Thymus (tissue), 14 donors: ENCODE measurements at places on chromosomes 11 and 22. TPM values are rescaled to one million over a fixed set of nuclear protein-coding genes. Genes with fewer than 3 reads are reported as not detected.

Gene KIRREL3
- total RNA-seq = 0.14 TPM

Gene ROBO3
- total RNA-seq = 4.5 TPM

Gene TIGD3
- total RNA-seq = 1.0 TPM

Gene UPK3A
- 0.47 TPM for total RNA-seq

Gene OR56A1
- total RNA-seq = not detected

Gene ALX4
- 0.05 TPM for total RNA-seq

Gene MMP12
- 10.8 TPM for total RNA-seq

Gene CD248
- 3.0 TPM for total RNA-seq

Gene NXPE4
- total RNA-seq = not detected

Gene FOSL1
- total RNA-seq = 0.14 TPM

Gene RNF215
- 6.4 TPM for total RNA-seq

Gene LGALS12
- total RNA-seq = 0.71 TPM

Gene SLCO2B1
- total RNA-seq = 13.0 TPM

Gene OR8D1
- total RNA-seq = not detected

DNA sequence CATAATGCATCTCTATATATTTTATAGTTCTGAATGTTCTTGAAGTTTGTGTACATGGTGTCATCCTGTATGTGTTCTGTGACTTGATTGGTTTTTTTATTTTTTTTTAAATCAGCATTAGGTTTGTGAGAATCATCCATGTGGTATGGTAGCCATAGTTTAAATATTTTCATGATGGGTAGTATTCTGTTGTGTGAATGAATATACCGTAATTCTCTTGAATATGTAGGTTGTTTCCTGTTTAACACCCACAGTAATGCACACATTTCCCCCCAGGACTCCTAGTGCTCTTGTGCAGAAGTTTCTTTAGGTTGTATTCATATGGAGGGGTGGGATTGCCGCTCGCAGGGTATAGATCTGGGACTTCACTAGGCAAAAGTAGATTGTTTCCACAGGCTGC lies 2.0 kb downstream of the PACS1 start:
- H3K27me3 ChIP-seq = no peaks in the 10 kb centered on the region
- DNase-seq = no peak
- H3K27ac ChIP-seq = no peak overlapping the region
- H3K4me3 ChIP-seq = peak overlapping the region; percentile 48

DNA sequence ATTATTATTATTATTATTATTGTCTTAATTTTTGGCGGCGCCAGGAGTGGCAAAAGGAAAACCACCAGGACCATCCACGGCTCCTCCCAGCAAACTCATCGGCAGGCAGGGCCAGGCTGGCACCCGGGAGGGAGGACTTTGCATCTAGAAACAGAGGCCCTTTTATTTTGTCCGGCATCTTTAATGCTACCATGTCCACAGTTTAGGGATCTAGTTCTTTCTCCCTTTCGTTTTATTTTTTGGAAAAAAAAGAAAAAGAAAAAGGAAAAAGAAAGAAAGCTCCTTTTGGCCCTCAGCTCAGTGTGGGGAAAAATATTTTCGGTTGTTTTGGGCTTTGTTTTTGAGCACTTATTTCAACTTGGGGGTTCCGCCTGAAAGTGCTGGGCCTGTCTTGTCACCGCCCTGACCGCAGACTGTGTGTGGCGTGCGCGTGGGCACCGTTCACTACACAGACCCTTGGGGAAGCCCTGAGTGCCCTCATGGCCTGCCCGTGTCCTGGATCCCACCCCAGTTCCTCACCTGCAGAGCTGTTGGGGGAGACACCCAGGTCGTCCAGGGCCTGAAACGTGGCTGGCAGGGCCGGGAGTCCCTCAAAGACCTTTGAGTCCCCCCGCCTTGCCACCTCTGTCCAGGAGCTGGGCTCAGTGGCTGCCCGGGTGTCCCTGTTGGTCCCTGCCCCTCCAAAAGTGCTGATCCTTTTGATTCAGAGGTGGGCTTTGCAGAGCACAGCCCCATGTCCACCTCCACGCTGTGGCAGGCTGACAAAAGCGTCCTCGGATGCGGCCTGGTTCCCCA lies 69.1 kb upstream of the PPARA start:
- no peak overlapping the region for H3K27ac ChIP-seq
- no peak overlapping the region for H3K4me3 ChIP-seq
- peaks cover 6% of the 10 kb centered on the region for H3K36me3 ChIP-seq
- DNase-seq = no peak

- no peak for DNase-seq
- no peaks in the 10 kb centered on the region for H3K36me3 ChIP-seq
- no peak overlapping the region for H3K4me3 ChIP-seq
- no peaks in the 10 kb centered on the region for H3K4me1 ChIP-seq
These were observed 398.1 kb upstream of the API5 start for GRCh38 chr11:42913731-42914130.

DNA sequence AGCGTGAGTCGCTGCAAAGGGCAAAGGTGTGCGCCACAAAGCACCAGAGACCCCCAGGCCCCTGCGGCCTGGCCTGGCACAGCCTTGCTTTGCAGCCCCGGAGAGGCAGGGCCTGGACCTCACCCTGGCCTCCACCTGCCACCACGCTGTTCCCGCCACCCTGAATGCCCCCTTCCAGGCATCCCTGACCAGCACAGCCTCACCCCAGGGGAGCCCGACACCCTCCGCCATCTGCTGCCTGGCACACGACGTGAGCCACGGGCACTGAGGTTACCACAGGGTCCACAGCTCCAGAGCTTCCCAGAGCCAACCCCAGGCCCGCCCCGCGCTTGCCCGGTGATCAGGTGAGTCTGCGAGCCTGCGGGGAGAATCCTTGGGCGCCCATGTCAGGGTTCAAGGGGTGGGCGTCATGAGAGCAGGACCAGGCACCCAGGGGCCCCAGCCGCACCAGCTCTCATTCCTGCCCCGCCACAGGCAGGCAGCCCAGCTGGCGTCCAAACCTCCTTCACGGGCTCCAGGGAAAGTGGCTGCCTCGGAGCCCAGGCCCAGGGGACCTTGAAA lies 171.3 kb downstream of the BRD1 start:
- no peak overlapping the region for H3K27ac ChIP-seq
- peaks cover 27% of the 10 kb centered on the region for H3K4me1 ChIP-seq
- DNase-seq = no peak
- peaks cover 3% of the 10 kb centered on the region for H3K36me3 ChIP-seq
- H3K4me3 ChIP-seq = peak overlapping the region; percentile 45

DNA sequence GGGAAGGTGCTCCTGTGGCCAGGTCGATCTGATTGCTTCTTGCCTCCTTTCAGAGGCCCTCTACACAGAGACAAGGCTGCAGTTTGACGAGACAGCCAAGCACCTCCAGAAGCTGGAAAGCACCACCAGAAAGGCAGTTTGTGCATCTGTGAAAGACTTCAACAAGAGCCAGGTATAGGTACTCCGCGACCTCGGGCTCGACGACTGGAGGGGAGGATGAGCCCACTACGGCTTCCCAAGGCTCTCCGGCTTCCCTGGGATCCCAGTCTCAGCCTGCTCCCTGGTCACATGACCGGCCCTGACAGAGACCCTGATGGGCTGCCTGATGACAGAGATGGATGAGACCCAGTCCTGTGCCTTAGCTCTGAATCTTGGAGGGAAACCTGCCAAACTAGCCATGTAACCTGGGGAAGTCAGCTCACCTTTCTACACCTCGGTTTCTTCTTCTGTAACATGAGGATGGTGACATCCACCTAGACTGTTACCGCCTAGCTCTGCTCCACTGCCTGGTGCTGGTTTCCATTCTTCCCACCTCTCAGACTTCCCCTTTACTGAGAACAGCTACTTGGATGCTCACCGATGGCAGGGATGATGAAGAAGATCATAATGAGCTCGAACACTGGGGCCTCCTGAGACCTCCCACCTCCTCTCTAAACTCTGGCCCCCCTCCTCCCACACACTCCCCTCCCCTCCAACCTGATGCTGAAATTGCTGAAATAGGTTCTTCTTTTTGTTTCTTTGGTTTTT lies 8.9 kb downstream of the RIBC2 start:
- no peaks in the 10 kb centered on the region for H3K4me1 ChIP-seq
- no peaks in the 10 kb centered on the region for H3K27me3 ChIP-seq
- no peak for DNase-seq
- H3K4me3 ChIP-seq = no peak overlapping the region
- H3K27ac ChIP-seq = no peak overlapping the region

DNA sequence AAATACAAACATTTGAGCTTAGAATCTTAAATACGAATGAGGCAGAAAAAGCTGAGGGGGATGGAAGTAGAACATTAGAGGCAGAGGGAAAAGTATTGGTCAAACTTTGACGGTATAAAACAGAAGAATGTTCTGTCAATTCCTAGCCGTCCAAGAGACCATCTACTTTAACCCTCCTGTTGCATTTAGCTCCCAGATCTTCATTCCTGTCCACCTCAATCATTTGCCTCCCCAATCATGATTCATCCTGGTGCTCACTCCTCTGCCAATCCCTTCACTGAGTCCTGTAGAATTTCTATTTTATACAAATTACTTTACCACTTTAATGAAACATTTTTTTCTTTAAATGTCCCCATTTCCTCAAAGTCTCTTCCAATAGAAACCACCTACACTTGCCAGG lies 28.2 kb downstream of the C2CD3 start:
- no peak for DNase-seq
- H3K4me1 ChIP-seq = no peaks in the 10 kb centered on the region
- H3K27me3 ChIP-seq = no peaks in the 10 kb centered on the region
- H3K36me3 ChIP-seq = peaks cover 15% of the 10 kb centered on the region

GRCh38 chr11:100240025-100240539 lies 447.0 kb upstream of the ARHGAP42 start:
- no peak overlapping the region for H3K27ac ChIP-seq
- DNase-seq = no peak
- no peaks in the 10 kb centered on the region for H3K36me3 ChIP-seq
- H3K27me3 ChIP-seq = no peaks in the 10 kb centered on the region
- no peak overlapping the region for H3K4me3 ChIP-seq

DNA sequence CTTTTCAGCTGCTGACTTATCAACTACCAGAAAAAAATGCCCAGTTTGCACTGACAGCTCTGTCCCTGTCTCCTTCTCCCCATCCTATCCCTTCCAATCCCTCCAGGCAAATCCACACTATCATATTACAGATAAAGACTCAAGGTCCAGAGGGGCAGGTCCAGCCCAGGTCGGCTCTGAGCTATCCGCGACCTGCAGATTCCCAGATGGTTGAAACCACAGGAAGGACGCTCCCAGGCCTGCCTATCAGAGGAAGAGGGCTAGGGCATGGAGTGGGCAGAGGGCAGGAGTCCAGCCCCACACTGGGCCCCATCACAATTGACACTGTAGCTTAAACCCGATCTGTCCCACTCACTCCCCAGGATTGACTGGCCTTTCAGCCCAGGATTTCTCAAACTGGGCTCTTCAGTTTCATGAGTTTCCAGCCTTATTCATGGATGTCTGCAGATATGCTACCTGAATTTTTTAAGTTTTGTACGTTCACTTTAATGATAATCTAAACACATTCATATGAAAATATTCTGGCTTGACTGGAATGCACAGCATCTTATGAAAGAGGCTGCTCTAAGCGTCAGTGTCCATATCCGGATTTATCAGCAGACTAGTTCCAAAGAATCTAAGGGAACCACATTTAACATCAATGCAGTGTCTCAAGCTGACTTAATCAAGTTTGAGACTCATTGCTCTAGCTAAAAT lies 16.4 kb upstream of the FCHSD2 start:
- peaks cover 53% of the 10 kb centered on the region for H3K4me1 ChIP-seq
- H3K27me3 ChIP-seq = no peaks in the 10 kb centered on the region
- DNase-seq = no peak

DNA sequence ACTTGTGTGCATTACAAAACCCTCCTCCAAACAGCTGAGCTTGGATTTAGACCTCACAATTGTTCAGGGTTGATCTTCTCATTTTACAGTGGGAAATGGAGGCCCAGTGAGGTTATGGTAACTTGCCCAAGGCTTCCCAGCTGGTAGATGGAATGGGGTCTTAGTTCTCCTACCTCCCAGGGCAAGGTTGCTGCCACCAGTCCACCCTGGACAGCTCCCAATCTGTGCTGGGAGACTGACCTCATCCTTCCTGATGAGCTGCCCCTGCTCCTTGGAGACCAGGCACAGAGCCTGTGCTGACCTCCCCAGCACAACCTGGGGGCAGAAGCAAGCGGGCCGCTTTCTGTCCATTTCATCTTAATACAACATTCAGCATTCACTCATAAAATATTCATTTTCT lies 190.7 kb downstream of the ST3GAL4 start:
- H3K4me3 ChIP-seq = no peak overlapping the region
- no peaks in the 10 kb centered on the region for H3K27me3 ChIP-seq
- no peak overlapping the region for H3K27ac ChIP-seq
- DNase-seq = no peak

- no peak for DNase-seq
- no peaks in the 10 kb centered on the region for H3K36me3 ChIP-seq
- no peak overlapping the region for H3K4me3 ChIP-seq
- H3K27ac ChIP-seq = no peak overlapping the region
- no peaks in the 10 kb centered on the region for H3K4me1 ChIP-seq
- no peaks in the 10 kb centered on the region for H3K27me3 ChIP-seq
These were observed 39.7 kb upstream of the CCND1 start for GRCh38 chr11:69601011-69601975.

DNA sequence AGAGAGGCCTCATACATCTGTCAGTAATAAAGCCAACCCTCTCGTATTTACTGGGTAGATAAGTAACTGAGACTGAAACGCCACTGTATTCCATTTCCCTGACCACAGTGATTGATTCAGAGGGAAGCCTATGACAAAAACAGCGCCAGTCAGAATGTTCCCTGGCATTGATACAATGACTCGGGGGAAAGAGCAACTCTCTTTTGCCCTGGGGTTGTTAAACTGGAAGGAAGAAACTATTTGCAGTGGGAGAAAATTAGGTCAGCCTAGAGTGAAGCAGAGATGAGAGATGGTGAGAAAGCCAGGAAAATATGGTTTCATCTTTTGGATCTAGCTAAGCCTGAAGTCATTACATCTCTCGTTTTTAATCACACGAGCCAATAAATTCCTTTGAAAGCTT lies 48.6 kb upstream of the RBFOX2 start:
- H3K27me3 ChIP-seq = no peaks in the 10 kb centered on the region
- no peaks in the 10 kb centered on the region for H3K36me3 ChIP-seq
- no peak for DNase-seq
- no peak overlapping the region for H3K27ac ChIP-seq
- H3K4me3 ChIP-seq = no peak overlapping the region

- no peaks in the 10 kb centered on the region for H3K27me3 ChIP-seq
- no peak overlapping the region for H3K4me3 ChIP-seq
- no peaks in the 10 kb centered on the region for H3K4me1 ChIP-seq
- peaks cover 16% of the 10 kb centered on the region for H3K36me3 ChIP-seq
- H3K27ac ChIP-seq = no peak overlapping the region
- DNase-seq = no peak
These were observed 27.1 kb downstream of the PTDSS2 start for GRCh38 chr11:477052-477715.

- no peaks in the 10 kb centered on the region for H3K36me3 ChIP-seq
- no peak overlapping the region for H3K4me3 ChIP-seq
- H3K27me3 ChIP-seq = no peaks in the 10 kb centered on the region
These were observed 262.1 kb downstream of the KIRREL3 start for GRCh38 chr11:126738295-126739031.

DNA sequence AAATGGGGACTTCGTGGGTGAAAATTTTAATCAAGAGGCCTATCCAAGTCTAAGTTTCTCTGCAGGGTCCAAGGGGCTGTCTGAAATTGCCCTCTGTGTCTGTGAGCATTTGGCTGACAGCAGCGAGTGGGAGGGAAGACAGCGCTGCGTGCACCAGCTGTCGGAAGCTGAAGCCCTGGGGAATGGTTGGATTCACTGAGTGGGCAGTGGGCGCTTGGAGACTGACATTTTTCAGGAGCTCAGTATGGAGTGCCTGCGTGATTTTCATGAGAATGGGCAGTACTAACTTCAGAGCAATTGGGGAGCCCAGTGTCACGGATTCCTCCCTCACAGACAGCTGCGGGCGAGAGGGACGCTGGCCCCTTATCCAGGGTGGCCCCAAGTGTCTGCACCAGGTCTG lies 388.8 kb upstream of the B3GAT1 start:
- H3K4me1 ChIP-seq = no peaks in the 10 kb centered on the region
- no peaks in the 10 kb centered on the region for H3K27me3 ChIP-seq
- H3K4me3 ChIP-seq = no peak overlapping the region
- no peak for DNase-seq
